NCI-H774 (cell line): ENCODE measurements at places on chromosomes 3 and 15.

DNA sequence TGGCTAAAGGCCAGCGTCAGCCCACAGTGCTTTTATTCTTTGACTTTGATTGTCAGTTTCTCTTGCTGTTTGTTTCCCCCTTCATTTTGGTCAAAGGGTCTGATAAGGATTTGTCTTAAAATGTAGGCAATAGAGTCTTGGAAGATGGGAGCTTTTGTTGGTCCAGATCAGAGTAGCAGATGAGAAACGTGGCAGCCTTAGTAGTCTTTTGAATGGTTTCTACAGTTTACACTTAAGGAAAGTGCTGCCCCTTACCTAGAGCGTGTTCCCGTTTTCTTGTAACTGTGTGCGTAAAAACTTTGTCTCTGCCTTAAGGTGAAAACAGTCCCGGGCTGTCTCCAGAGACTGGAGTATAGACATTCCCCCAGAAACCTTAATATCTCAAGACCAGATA lies 630 bp downstream of the LXN start:
- no peak for DNase-seq

DNA sequence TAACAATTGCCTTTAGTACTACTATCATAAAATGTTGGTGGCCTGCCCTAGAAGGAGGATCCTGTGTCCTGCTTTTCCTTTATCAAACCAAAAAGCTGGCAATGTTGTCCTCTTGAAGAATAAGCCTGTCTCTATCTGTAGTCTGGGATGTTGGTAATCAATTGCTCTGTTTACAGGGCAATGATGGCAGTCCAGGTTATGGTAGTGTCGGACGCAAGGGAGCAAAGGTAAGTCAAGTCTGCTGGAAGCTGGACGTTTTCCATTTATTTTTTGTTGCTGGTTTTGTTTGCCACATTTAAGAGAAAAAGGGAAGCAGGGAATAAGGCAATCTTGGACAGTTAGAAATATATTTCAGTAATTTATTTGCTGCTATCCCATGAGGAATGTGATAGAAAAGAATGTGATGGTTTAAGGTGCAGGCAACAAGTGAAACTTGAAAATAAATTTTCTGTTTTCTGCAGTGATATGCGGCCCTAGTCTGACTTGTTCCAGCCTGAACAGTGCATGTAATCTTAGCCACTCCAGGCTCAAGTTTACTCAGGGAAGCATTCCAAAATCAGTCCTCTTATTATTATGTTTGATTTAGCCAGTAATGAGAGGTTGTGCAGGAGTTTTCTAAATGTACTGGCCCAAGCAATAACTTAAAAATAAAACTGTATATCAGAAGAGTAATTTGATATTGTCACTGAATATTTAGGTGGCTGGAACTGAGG lies 110.3 kb downstream of the COL6A6 start:
- DNase-seq: no peak

GRCh38 chr15:67080118-67080899 lies 14.9 kb downstream of the SMAD3 start:
- no peak for DNase-seq

DNA sequence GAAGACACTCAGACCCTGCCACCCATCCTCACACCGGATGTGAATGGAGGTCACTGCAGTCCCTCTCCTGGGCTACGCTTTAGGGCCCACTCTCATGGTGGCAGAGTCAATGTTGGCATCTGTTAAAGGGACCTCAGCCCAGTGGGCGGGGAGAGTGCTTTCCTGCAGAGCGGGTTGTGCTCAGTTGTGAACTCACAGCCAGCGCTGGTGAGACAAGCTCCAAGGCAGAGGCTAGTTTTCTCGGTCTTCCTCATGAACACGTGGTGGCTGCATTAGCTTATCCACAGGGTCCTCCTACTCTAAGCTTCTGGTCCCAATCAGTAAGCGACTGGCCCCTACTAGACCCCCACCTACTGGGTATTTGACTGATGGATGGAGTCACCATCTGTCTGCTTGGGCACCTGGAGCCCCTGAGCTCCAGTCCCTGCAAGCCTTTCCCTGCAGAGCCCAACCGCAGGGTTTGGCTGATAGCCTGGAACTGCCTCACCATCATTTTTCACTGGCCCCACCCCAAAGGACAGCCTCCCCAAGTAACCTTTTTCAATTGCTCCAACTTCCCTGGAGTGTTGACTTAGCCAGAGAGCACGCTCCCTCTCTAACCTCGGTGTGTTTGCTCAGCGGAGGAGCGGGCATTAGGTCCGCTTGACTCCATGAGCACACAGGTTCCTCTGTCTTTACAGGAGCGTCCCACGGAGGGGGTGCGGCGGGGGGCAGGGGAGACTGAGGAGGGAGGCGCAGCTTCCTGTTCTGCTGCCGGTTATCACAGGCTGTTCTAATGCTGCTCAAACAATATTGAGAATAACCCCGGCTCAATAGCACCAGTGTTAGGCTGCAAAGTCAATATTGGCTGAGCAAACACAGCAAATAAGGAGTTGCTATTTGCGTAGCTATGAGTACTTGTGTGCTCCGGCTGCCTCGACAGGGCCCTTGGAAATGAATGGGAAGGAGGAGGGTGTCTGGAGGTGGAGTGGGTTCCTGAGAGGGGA lies 141.7 kb downstream of the RPLP1 start:
- peak; percentile 99 for DNase-seq

GRCh38 chr15:95439922-95440376 lies 890.6 kb upstream of the NR2F2 start:
- no peak for DNase-seq

DNA sequence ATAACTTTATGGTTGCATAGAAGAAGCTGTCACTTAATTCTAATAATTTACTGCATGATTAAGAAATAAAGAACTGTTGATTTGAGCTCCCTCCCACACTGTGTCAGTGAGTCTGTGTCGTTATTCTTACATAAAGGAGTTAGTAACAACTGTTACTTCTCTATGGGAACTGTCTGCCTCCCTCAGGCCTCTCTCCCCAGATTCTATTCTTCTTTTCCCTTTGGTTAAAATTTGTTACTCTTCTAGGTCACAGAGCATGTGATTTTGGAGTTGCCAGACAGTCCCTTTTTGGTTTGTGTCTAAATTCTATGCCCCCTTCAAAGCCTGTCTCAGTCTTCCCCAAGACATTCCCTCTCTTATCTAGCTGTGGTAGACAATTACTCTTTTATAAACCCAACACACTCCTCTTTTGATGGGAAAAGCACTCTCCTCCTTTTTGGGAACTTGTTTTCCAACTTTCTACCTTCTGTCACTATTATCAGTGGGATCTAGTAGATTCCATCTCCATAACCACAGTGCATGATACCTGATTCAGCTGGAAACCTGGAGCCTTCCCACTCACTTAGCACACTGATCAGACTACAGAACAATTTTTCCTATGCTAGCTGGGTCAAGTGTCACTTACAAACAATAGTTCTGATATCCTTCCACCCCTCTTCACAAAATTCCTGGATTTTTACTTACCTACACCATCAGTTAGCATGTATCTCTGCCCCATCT lies 422.1 kb upstream of the TGFBR2 start:
- DNase-seq: no peak

- no peak for DNase-seq
Measured at GRCh38 chr3:171199473-171199829, 172.9 kb upstream of the SLC2A2 start.

DNA sequence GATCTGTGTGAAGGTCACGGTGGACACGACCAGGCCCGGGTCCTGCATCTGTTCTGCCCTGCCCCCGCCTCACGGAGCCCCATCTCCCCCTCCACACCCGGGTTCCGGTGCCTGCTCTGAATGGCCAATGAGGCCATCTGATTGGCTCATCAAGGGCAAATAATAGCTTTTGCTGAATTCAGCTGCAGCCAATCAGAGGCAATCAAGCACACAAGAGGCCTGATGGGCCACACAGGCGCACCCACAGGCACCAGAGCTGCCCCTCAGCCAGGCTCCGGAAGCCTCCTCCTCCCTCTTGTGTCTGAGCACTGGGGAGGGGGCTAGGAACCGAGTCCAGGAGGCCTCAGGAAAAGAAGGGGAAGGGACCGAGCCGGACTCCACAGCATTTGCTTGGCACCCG lies 49.5 kb downstream of the CACNA2D2 start:
- DNase-seq: no peak

- DNase-seq: no peak
Measured at GRCh38 chr3:103055021-103055520, 620.3 kb downstream of the ZPLD1 start.
